ENCODE measurements at places on chromosomes 3 and 15.

GRCh38 chr15:85710340-85710842, 84.3 kb downstream of the KLHL25 start:
- DNase-seq = no peak

- no peak for DNase-seq
Measured at GRCh38 chr15:63422891-63423590, 41.4 kb upstream of the CA12 start.

GRCh38 chr3:57673156-57673555, 19.7 kb downstream of the DENND6A start:
- no peak for DNase-seq

DNA sequence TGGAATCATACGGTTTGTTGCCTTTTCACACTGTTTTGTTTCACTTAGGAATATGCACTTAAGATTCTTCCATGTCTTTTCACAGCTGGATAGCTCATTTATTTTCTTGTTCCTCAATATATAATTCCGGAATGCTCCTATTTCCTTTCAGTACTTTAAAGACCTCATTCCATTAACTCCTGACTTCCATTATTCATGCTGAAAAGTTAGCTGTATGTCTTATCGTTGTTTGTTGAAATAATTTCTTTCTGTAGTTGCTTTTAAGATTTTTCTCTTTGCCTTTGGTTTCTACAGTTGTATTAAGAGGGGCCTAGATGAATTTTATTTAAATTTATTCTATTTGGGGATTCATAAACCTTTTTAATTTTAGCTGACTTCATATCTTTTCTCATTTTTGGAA, 122.2 kb downstream of the ANXA2 start:
- no peak for DNase-seq

- DNase-seq = no peak
Measured at GRCh38 chr15:75718328-75718727, 5.7 kb upstream of the CSPG4 start.

DNA sequence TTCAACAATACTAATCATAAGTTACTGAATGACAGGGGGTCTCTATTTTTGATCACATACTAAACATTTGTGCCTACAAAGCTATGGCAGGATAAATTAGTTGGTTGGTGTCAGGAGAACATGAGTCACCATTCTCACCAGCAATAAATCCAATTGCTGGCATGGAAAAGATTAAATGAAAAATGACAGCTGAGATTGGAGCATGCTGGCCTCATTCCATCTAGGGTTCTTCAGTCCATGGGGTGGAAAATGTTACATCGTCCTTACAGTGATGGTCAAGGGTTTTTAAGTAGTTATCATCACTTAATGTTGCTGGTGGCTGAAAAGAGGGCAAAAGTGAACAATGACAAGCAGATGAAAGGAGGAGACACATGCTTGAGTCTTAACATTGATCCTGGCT, 180.1 kb upstream of the BCL6 start:
- DNase-seq = no peak

GRCh38 chr15:38260077-38260476, 7.4 kb downstream of the SPRED1 start:
- DNase-seq = no peak

DNA sequence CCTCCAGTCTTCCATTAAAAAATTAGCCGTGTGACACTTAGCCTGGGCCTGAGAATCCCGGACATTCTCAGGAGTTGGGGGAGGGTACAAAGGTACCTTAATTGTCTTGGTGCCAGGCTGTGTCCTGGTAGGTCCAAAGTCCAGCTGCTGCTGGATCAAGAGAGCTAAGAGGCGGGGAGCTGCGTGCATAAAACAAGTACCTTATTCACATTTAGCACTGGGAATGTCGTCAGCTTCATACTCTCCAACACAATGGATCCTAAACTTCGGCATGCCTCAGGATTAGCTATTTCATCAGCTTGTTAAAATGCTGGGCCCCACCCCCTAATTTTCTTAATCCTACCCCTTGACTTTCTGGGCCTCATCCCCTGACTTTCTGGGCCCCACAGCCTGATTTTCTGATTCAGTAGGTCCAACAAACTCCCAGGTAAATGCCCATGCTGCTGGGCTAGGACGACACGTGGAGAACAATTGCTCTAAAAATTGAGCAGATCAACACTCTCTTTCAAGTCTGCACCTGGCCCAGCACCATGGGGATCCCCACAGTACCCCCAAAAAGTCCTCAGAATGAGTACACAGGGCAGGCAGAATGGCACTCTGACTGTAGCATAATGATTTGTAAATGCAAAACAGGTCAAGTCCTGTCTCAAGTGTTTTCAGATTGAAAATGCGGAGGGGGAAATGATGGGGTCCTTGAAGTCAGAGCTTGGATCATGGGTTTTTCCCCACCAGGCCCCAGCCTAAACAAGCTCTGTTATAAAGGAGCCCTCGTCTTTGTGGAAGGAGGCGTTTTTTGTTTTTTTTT, 5.6 kb upstream of the AEN start:
- no peak for DNase-seq

DNA sequence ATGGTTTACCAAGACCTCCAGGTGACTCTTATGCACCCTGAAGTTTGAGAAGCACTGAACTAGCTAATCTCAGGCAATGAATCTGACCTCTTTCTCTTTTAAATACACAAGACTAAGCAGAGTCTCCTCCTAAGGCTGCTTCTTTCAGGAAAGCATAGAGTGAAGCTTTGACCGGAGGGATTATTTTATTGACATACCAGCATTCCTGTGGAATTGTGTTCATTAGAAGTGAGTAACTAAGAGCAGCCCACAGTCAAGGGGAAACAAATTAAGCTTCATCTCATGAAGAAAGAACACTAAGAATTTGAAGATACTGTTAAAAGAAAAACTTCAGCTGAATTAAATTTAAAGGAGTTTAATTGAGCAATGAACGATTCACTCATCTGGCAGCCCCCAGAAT, 963.5 kb downstream of the NTRK3 start:
- DNase-seq = no peak

DNA sequence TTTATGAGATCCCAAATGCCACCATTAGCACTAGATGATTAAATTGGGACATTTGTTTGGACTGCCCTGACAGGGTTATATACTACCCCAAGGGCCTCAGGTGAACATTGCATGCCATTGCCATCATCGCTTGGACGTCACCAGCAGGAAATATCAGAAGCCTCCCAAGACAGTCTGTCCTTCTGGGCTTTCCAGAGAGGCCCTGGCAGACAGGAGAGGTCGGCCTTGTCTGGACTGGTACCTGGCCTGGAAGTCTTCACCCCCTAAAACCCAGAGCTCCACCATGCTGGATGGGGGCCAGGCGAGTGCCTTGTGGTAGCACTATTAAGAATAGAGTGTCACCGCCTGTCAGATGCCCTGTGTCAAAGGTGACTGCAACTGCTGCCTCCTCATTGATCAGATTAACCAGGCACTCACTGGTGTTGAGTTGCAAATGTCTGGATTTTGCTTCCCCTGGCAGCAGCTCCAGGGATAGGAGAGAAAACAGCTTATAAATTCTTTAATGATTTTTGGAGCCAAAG, 324.1 kb upstream of the RASGRP1 start:
- no peak for DNase-seq

GRCh38 chr15:69400850-69401249, 13.3 kb upstream of the KIF23 start:
- no peak for DNase-seq

- no peak for DNase-seq
Measured at GRCh38 chr3:165748094-165748493, 89.1 kb downstream of the BCHE start.

- DNase-seq = no peak
Measured at GRCh38 chr3:58608648-58609047, 31.5 kb upstream of the FAM107A start.

GRCh38 chr3:24802614-24803013, 308.0 kb upstream of the THRB start:
- DNase-seq = no peak

GRCh38 chr15:70112074-70112395, 14.3 kb upstream of the TLE3 start:
- DNase-seq = no peak

DNA sequence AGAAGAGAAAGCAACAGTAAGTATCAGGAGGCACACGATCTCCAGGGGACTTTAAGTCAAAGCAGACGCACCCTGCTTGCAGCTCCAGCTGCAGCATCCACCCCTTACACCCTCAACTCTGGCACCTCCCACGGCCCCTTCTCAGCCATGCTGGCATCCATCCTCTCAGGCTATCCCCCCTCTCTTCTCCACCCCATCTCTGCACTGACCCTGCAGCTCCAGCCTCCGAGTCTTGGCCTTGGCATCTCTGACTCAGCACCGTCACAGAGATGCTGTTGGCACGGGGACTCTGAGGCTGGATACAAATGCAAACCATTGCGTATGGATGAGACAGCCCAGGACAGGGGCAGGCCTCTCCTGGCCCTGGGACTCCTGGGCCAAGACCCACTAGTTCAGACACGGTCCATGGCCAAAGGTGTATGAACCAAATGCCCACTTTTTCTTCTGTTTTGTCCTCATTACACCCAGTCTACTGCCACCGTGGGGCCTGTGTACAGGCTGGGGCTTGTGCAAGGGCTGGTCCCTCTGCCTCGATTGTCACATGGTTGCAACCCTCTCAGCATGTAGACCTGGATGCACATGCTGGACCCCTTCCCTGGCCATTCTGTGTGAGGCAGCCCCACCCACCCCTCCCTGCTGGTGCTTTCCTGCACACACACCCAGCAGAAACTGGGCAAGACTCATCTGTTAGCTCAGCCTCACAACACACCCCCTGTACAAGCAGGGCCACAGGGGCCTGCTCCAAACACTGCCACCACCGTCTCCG, 18.7 kb upstream of the ZXDC start:
- DNase-seq = no peak

DNA sequence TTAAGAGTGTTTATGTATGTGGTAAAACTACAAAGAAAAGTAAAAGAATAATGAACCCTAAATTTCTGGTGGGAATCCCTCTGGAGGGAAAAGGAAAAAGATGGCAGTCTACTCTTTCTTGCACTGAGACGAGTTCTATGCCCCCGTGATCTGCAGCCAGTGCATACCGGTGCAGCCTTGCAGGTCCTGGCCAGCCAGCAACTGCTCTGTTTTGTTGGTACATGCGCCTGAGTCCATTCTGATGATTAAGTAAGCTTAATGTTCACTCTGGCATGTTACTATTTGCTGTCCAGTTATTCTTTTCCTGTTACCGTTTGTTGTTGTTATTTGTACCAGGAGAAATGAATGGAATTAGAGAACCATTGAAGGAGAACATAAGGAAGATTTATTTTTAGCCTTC, 95.1 kb upstream of the TMC3 start:
- DNase-seq = no peak

DNA sequence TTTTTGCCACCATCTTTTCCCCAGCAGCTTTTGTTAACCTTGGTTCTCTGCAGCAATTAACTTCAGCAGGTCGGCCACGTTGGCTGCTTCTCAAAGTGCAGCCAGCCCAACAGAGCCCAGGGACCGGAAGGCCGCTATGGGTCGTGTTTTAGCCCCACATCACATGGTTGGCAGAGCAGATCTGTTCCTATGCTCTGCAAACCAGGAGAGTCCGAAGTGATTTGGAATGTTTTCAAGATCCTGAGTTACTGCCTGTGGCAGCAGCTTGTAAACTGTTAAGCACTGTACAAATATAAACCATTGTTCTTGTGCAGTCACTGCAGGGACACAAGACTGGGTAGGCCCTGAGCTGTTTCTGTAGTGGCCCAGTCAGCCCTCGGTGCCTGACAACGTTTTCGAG, 69.6 kb upstream of the MYZAP start:
- DNase-seq = no peak

GRCh38 chr3:101414121-101414520, 93.7 kb upstream of the IMPG2 start:
- no peak for DNase-seq

GRCh38 chr15:94547711-94548110, 316.4 kb downstream of the MCTP2 start:
- no peak for DNase-seq

- DNase-seq = no peak
Measured at GRCh38 chr15:42036112-42036905, 15.5 kb upstream of the PLA2G4E start.

- DNase-seq = no peak
Measured at GRCh38 chr15:67174864-67175573, 79.4 kb downstream of the AAGAB start.

GRCh38 chr3:72171463-72171881, 386.5 kb upstream of the PROK2 start:
- DNase-seq = no peak

GRCh38 chr15:53189860-53190259, 399.7 kb upstream of the ONECUT1 start:
- DNase-seq = no peak

- DNase-seq = no peak
Measured at GRCh38 chr15:58311556-58311955, 120.2 kb upstream of the LIPC start.

- DNase-seq = no peak
Measured at GRCh38 chr3:129651435-129652202, 45.1 kb upstream of the PLXND1 start.

GRCh38 chr3:194007592-194008337, 128.2 kb upstream of the HES1 start:
- no peak for DNase-seq

DNA sequence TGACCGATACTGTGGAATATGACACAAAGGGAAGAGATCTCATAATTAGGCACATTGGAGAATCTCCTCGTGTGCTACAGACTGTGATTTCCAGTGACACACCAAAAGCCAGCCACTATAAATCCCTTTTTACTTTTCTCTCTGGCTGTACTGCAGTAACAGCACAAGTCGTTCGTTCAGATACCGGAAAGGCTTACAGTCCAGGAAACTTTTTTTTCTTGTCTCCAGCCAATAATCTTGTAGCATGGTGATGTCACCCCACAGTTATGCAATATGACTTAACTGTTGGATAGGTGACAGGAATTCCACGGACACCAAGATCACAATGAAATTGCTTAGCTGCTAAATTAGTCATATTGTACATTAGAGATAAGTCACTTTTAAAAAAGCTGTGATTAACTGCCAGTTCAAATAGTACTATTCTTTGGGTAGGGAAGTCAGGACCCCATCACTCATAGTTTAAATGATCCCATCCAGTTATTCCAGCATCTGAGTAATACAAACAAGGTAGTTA, 36.3 kb upstream of the TSC22D2 start:
- DNase-seq = no peak

- peak; percentile 19 for DNase-seq
Measured at GRCh38 chr3:31980530-31981205, 394 bp downstream of the OSBPL10 start.

GRCh38 chr3:147945968-147946519, 536.9 kb downstream of the ZIC1 start:
- no peak for DNase-seq

DNA sequence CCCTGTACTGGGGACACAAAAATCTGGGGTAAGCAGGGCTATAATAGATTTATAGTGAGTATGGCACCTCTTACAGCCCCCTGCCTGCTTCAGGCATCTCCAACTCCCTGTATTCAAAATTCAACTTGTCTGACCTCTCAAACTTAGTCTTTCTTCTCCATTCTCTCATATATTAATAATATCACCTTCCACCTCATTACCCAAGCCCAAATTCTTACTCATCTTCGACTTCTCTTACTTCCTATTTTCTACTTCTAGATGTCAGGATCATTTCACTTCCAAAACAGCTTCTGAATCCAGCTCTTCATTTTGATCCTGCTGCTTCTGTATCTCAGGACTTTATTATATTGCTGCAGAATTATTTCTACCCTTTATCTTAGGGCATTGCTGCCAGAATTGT, 290.7 kb downstream of the CHST2 start:
- DNase-seq = no peak
